ENCODE measurements at places on chromosomes 2 and 18.

- no peak for DNase-seq
Observed at GRCh38 chr2:64655018-64655664, 1.4 kb upstream of the SERTAD2 start.

DNA sequence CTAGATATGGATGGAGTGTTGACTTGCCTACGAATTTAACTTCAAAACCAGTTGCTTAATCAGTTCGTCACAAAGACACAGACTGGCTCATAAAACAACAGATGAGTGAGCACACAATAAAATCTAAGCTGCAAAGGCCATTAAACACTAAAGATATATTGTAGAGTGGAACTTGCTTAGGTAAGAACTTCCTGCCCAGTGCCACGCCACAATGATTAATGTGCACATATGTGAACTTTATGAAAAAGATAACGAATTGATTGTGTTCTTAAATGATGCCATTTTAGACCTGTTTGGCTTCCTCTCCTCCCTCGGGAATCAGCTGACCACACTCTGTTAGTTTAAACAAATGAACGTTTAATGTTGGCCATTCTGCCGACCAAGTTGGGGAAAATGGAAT, 2031.3 kb upstream of the CELF4 start:
- DNase-seq = no peak

DNA sequence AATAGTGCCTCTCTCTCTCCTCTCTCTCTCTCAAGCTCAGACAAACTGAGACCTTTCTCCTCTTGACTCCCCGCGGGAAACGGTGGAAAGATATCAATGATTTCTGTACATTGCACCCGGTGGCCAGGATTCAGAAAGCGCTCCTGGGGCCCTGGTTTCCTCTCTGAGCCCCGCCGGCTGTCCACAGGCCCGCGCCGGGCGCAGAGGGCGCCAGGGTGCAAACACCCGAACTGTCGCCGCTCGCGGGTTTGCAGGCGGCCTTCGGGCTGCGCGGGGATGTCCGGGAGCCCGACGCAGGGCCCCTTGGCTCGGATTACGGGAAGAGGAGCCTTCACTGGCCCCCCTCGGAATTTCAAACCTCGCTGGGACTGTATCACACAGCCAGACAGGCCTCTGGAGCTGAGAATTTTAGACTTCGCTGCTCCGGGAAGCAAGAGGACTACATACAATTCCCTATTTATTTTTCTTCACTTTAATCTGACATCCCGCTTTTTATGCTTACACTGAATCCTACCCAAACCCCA, 5.2 kb upstream of the EN1 start:
- DNase-seq = no peak

DNA sequence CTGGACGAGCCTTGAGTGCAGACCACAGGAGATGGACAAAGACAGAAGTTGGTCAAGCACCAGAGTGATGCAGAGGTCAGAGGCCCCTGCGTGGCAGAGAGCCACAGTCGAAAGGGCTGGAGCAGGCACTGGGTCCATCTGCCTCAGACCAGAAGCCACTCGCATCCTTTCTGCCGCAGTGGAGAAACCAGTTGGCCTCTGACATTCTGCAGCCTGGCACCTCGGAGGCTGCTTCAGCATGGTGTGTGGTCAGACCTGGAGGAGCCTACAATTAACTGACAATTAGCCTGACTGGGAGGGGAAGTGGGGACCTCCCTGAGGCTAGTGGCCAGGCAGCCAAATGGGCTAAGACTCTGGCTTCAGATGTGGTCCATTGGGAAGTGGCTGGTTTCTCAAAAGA, 111.1 kb downstream of the SGPP2 start:
- no peak for DNase-seq

DNA sequence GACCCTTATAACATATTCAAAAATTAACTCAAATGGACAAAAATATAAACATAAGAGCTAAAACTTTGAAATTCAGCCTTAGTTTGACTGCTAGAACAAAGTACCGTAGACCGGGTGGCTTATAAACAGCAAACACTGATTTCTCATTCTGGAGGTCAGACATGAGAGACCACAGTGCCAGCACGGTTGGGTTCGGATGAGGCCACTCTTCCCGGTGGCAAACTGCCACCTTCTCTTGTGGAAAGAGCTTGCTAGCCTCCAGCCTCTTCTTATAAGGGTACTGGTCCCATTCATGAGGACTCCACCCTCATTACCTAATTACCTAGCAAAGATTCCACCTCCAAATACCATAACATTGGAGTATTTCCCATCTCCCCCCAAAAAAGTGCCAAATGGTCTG, 91.3 kb downstream of the FAM210A start:
- DNase-seq = no peak

DNA sequence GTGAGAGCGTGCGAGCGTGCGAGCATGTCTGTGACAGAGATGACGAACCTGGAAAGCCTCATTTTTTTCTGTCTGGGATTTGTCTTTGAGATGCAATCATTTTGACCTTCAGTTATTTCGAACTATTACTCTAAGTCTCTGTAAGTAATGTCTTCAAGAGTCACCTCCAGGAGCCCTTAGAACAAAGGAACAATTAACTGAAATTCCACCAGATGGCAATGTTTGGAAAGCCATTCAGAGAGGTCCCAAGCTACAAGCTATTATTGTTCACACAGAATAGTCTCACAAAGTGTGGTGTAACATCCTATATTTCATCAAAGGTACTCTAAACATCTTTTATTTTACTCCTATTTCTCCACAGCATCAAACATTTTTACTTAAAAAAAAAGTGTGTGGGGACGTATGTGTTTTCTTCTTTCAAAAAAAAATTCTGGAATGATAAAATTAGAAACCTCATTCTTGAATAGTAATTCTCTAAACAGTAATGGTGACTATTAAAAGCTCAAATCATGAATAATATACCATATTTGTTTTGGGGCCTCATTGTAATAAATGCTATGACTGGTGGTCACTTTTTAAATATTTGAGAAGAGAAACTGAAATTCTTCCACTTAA, 35.1 kb upstream of the MAPRE2 start:
- no peak for DNase-seq

- no peak for DNase-seq
Observed at GRCh38 chr2:43343573-43344304, 117.3 kb upstream of the ZFP36L2 start.
